T-helper 1 cell treated with Interleukin-12 subunit alpha and Interleukin-12 subunit beta and Interleukin-4 antibody, amounts not matched to agents 30 ng/mL and 1 ng/mL, for 36 hours (primary cell): ENCODE measurements at places on chromosomes 7 and 10. TPM values are rescaled to one million over a fixed set of nuclear protein-coding genes. Genes with fewer than 3 reads are reported as not detected.

Gene POU6F2
- 0.12 and 0.32 TPM in 2 replicates for total RNA-seq

Gene PDE6C
- total RNA-seq, result not detected in 2 replicates

Gene STN1
- 30.2 and 31.9 TPM in 2 replicates for total RNA-seq

Gene DUSP5
- total RNA-seq, result 131 and 132 TPM in 2 replicates

Gene AKR1C2
- total RNA-seq, result not detected in 2 replicates

Gene EPDR1
- total RNA-seq, result not detected in 2 replicates

Gene HOXA13
- total RNA-seq, result not detected in 2 replicates

Gene ASCC1
- 27.1 and 27.9 TPM in 2 replicates for total RNA-seq

Gene ADGRA1
- total RNA-seq, result not detected in 2 replicates

Gene OR2A7
- total RNA-seq, result 3.5 and 3.9 TPM in 2 replicates

Gene CRYGN
- not detected in 2 replicates for total RNA-seq

Gene FKBP9
- 1.1 and 1.7 TPM in 2 replicates for total RNA-seq

Gene CYP3A5
- total RNA-seq, result not detected in 2 replicates

Gene PAX4
- total RNA-seq, result not detected in 2 replicates
